ENCODE measurements at places on chromosomes 5 and 9.

- DNase-seq, result no peak
These were observed 331.5 kb downstream of the PIK3R1 start for GRCh38 chr5:68547056-68547455.

DNA sequence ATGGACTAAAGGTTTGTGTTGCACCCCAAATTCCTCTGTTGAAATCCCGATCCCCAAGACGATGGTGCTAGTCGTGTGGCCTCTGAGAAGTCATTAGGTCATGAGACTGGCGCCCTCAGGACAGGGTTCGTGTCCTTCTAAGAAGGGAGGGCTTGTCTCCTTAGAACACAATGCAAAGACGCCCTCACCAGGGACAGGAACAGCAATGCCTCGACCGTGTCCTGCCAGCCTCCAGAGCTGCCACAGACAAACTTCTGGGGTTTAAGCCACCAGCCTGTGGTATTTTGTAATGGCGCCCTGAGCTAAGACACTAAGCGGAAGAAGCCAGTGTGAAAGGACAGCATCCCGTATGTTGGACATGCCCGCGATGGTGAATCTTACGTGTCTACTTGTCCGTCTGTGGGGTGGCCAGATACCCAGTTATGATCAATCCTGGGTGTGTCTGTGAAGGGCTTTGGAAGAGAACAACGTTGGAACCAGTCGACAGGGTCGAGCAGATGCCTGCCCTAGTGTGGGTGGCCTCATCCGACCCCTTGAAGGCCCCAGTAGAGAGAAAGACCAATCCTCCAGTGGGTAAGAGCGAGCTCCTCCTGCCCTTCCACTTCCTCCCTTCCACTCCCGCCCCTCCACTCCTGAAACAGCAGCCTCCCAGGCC lies 279.2 kb upstream of the IRX2 start:
- DNase-seq, result no peak

DNA sequence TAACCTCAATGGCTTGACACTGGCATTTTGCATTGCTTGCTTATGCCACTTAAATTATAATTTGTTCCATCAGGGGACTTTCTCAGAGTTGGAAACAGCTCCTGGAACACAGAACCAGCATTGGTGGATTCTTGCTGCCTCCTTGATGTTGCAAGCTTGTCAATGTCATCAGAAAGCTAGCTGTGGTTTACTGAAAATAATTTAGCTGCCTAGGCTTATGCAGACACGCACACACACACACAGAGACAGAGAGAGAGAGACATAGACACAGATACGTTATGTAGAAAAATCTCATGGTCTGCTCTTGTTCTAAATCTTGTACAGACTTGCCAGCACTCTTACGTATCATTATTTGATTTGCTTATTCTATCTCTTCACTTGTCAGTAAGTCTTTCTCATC lies 78.0 kb downstream of the HMHB1 start:
- DNase-seq, result no peak

GRCh38 chr5:34772267-34773098 lies 66.5 kb upstream of the TTC23L start:
- no peak for DNase-seq

- no peak for DNase-seq
These were observed 407.6 kb downstream of the DNAH5 start for GRCh38 chr5:13536933-13537332.

DNA sequence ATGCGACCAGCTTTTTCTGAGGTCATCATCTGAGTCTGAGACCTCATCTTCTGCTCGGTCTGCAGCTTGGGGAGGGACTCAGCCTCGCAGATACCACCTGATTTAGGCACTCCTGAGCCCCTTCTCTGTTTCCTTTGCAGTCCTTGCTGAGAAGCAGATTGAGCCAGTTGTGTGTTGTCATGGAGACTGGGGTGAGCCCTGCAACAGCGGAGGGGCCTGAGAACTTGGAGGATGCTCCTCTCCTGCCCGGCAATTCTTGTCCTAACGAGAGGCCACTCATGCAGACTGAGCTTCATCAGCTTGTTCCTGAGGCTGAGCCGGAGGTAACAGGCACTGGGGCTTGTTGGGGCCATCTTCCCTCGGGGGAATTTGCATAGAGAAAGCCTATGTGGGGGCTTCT lies 19.2 kb downstream of the TEX53 start:
- no peak for DNase-seq

DNA sequence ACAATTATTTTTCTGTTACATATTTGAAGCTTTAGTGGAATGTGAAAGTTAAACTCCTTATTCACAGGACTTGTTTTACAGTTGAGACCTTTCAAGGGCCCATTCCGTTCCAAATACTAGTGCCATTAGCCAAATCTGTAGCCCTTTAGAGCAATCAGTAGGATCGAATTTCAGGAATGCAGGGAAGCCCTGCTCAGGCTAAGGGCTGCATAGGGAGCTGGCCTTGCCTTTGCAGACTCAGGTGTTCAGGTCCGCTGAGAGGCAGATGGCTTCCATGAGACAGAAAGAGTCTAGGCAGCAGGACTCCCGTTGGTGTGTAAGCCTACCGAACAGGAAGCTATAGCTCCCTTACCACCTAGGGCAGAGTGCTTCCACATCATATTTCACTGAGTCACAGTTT lies 150.1 kb upstream of the SLC27A6 start:
- DNase-seq, result no peak

DNA sequence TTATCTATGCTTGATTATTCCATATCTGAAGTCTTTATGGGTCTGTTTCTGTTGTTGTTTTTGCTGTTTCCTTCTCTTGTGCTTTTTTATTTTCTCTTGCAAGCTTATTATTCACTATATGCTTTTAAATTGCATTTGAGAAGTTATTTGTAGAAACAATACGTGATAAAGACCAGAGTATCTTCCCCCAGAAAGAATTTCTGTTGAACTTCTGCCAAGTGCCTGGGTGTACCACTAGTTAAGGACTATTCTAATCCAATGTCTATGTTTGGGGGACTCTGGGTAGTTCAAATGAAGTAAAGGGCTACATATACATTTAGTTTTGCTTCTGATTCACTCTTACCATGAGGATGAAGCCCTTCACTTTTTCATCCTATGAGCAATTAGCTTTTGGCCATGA lies 54.3 kb downstream of the SLF1 start:
- no peak for DNase-seq

GRCh38 chr9:73182928-73183327 lies 31.3 kb downstream of the ANXA1 start:
- no peak for DNase-seq

DNA sequence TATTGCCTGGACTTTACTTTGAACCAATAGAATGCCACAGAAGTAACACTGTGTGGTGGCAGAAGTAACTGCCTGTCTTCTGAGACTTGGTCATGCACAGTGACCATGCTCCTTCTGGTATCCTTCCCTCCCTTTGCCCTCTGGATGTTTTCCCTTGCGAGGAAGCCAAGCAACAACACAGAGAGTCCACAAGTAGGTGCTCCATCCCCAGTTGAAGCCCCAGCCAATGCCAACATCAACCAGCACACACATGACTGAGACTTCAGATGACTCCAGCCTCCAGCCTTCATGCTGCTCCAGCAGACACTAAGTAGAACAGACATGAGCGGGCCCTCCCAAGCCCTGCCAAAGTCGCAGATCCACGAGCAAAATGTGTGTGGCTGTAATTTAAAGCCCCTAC lies 129.6 kb downstream of the EPB41L4A start:
- no peak for DNase-seq

GRCh38 chr5:7871653-7872052 lies 2.7 kb downstream of the MTRR start:
- no peak for DNase-seq

DNA sequence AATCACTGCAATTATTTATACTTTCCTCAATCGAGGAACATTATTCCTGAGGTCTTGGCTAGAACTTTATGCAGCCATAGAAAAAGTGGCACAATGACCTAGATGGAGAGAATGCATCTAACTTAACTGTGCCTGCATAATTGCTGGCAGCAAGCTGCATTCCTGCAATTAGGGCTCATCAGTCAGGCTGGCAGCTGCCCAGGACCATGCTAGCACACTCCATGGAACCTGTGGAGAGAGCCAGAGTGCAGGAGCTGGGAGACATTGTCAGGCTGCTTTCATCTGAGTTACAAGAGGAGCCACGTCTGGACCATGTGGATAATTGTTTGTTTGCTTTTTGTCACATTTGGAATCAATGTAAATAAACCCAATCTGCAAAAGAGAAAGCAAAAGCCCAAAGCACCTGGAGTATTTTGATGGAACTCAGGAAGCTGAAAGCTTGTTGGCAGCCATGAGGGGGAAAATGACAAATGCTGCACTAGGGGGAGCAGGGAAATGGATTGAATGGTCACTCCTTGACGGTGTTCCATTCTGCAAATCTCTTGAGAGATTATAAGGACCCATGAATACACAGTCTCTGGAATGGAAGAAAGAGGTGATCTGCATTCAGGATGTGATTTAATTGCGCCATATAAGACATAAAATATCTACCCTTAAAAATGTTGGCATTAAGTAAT lies 839.9 kb downstream of the MAT2B start:
- no peak for DNase-seq

DNA sequence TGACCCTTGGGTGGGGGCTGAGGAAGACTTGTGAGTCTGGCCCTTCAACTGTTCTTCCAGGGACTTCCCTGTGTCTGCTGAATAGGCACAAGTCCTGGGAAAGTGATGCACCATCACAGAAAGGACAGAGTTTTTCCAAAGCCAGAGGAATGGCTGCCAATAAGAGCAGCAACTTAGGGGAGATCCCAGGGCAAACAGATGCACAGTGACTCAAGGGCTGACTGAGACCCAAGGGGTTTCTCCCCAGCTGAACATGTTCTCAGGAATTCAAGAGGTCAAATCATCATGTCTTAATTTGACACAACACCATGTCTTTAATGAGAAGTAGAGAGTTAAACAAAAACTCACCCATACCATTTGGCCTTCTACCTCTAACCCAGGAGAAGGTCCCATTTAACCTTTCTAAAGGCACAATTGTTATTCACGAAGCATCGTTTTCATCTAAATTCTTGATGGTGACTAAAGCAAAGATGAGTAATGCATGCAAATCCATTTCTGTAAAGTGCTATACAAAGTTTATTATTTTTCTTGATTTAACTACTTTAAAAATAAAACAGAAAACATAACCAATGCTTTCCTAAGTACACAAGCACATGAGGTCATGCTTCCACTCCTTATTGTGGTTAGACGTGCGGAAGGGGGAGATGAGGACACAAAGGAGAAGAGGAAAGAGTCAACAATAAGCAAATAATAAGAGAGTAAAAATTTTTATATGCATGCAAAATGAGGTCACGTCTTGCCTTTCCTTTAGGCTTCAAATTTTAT lies 324.1 kb downstream of the PLK2 start:
- DNase-seq, result no peak

DNA sequence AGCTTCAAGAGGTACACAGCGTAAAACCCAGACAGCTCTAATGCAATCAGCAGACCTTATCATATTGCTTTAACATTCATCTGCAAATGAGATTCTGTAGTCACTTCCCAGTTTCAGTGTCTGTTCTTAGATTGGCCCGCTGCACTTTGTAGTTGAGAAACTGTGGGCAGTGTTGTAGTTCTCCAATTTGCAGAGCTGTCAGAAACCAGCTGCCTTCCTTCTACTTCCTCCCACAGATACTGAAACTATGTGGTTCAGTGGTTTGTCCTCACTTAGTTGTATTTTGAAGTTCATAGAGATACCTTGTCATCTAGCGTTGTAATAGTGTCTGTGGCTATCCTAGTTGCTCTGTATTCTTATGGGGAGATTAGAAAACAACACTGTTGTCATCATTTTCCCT lies 39.6 kb upstream of the TRIM36 start:
- peak; percentile 84 for DNase-seq

GRCh38 chr5:134659456-134659855 lies 10.9 kb downstream of the SEC24A start:
- no peak for DNase-seq

All from GM06990 (cell line).